ENCODE measurements at places on chromosomes 2 and 18.

- no peaks in the 10 kb centered on the region for H3K27me3 ChIP-seq
- DNase-seq, result no peak
- no peak overlapping the region for H3K4me3 ChIP-seq
- no peaks in the 10 kb centered on the region for H3K4me1 ChIP-seq
Measured at GRCh38 chr18:3873211-3873610, 423.2 kb downstream of the TGIF1 start.

GRCh38 chr2:231367178-231367577, 28.3 kb upstream of the B3GNT7 start:
- H3K27me3 ChIP-seq, result peaks cover 4% of the 10 kb centered on the region
- H3K4me3 ChIP-seq, result no peak overlapping the region

DNA sequence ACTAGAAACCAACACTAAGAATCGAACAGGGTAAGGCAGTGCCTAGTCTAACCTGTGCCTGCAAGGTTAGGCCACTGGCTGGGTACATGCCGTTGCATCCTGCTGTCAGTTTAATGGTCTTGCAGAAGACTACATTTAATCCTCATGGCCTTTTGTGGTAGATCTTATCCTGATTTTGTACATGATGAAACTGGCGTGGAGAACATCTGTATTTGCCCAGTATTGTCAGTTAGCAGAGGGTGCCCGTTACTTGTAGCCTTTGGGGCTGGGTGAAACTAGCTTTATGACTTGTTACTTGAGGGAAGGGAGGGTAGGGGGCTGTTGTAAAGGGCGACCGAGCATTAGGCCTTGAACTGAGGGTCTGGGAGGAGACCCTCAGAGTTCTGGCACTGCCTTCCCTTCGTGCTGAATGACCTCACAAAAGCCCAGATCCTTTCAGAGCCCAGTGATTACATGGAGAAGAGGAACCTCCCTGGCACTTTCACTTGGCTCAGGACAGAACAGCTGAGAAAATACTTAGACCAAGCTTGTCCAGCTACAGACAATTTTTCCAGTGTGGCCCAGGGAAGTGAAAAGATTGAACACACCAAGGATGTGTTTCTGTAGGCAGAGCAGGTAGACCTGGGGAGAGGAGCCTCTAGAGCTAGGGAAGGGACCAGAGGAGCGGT, 19.5 kb downstream of the SLC20A1 start:
- H3K27me3 ChIP-seq, result no peaks in the 10 kb centered on the region
- no peak overlapping the region for H3K4me3 ChIP-seq
- H3K27ac ChIP-seq, result no peak overlapping the region
- DNase-seq, result no peak

DNA sequence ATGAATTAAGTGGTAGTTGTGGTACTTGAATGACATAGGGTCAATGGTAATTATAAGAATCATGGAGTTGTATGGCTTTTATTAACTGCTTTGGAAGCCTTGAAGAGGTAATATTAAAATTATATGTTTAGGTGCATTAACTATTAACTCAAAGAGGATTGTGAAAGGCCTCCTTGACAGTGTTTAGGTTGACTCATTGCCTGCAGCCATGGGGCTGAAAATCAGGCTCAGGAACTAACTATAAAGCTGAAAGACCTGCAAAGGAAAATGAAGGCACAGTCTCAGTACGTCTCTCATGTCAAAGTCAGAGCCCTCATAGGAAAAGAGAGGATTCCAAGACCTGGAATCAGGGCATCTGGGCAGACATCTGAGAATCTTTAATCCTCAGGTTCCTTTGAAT, 31.0 kb downstream of the CACNB4 start:
- DNase-seq, result no peak
- peaks cover 2% of the 10 kb centered on the region for H3K27me3 ChIP-seq
- H3K4me1 ChIP-seq, result no peaks in the 10 kb centered on the region
- H3K4me3 ChIP-seq, result no peak overlapping the region
- H3K27ac ChIP-seq, result no peak overlapping the region

DNA sequence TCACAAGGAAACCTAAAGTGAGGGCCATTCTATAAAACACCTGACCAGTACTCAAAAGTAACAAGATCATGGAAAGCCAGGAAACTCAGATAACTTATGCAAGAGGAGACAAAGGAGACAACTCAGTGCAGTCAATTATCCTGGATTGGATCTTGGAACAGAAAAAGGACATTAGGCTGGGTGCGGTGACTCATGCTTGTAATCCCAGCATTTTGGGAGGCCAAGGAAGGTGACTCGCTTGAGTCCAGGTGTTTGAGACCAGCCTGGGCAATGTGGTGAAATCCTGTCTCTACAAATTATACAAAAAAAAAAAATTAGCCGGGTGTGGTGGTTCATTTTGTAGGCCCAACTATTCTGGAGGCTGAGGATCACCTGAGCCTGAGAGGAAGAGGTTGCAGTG, 424.5 kb upstream of the SPRED2 start:
- H3K4me3 ChIP-seq, result no peak overlapping the region
- DNase-seq, result no peak
- H3K27ac ChIP-seq, result no peak overlapping the region

DNA sequence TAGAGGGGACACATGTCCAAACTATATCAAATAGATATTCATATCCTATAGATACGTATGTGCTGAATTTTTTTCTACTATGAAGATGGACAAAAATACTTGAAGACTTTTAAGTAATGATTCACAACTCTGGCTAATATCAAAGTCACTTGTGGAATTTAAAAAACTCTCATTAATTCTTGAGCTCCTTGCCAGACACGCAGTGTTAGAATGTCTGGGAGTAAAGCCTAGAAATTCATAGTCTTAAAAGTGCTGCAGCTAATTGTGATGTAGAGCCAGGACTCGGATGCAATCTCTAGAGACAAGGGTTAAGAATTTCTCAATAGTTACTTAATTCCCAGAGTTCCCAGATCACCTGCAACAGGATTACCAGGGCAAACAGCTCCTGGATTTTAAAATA, 107.4 kb downstream of the ARL6IP6 start:
- no peaks in the 10 kb centered on the region for H3K4me1 ChIP-seq
- no peak overlapping the region for H3K4me3 ChIP-seq

DNA sequence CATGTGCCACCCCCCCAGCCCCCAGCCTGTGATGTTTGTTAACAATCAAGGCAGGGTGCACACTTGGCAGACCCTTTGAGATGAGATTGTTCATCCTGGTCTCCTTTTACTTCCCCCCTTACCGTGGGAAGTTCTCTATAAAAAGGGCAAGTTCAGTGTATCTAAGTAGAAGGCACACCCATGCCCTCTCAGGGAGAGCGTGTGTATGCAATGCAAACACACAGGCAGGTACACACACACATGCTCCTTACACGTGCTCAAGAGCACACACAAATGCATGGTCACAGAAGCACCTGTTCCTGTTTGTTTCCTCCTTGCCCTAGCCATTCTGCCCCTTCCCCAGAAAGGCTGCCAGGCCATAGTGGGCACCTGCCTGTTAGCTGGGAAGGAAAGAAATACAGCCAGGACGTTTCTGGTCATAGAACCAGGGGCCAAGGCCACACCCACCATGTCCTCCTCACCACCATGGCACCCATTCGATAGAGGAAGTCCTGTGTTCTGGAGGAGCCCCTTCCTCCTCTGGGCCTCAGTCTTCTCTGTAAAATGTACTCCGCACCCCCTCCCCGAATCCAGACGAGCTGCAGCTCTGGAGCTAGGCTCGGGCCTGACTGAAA, 3.1 kb downstream of the ATOH8 start:
- H3K4me1 ChIP-seq, result peaks cover 32% of the 10 kb centered on the region
- no peak overlapping the region for H3K4me3 ChIP-seq
- no peaks in the 10 kb centered on the region for H3K27me3 ChIP-seq
- no peak for DNase-seq

- peaks cover 5% of the 10 kb centered on the region for H3K36me3 ChIP-seq
- DNase-seq, result no peak
- no peak overlapping the region for H3K4me3 ChIP-seq
Measured at GRCh38 chr18:57640749-57641148, 19.1 kb upstream of the NARS1 start.

GRCh38 chr2:96146153-96146880, 1.1 kb upstream of the DUSP2 start:
- H3K27me3 ChIP-seq, result no peaks in the 10 kb centered on the region
- H3K27ac ChIP-seq, result peak overlapping the region; percentile 95
- H3K36me3 ChIP-seq, result peaks cover 16% of the 10 kb centered on the region

DNA sequence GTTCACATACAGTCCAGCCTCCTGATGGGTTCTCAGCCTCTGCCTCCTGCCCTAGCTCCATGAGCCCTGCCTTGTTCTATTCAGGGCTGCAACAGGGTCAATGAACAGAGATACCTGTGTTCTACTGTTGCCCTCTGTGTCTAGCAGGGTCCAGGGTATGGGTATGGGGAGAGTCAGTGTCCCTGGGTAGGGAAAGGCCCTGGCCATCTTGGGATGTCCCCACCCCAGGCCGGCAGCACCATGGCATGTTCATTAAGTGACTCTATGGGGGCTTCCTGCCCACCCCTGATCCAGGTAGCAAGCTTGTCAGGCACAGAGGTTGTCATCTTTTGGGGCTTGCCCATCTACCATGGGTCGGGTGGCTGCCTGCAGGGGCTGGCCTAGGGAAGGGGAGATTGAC, 13.5 kb downstream of the PDE11A start:
- DNase-seq, result no peak
- no peaks in the 10 kb centered on the region for H3K36me3 ChIP-seq
- H3K4me1 ChIP-seq, result no peaks in the 10 kb centered on the region
- peaks cover 3% of the 10 kb centered on the region for H3K27me3 ChIP-seq
- H3K27ac ChIP-seq, result no peak overlapping the region

- peaks cover 7% of the 10 kb centered on the region for H3K27me3 ChIP-seq
- no peaks in the 10 kb centered on the region for H3K36me3 ChIP-seq
- peak overlapping the region; percentile 68 for H3K4me3 ChIP-seq
Measured at GRCh38 chr2:238289574-238289973, 1.2 kb upstream of the PER2 start.

DNA sequence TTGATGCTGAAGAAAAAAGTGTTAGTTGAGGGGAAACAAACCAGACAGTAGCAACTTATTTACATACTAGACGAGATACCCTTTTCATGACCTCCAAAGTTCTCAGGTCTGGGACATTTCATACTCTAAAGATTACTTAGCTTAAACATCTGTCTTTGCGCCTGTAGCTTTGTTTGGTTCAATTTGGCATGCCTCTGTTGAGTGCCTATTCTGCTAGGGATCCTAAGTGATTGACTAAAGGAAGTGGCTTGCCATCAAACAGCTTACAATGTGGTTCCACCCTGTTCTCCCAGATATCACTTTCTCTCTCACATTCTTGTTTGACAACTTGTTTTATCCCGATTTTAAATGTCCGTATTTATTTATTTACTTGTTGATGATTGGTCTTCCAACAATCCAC, 488.8 kb downstream of the PARD3B start:
- H3K4me3 ChIP-seq, result no peak overlapping the region
- no peak for DNase-seq
- H3K36me3 ChIP-seq, result no peaks in the 10 kb centered on the region

- no peak for DNase-seq
- no peaks in the 10 kb centered on the region for H3K4me1 ChIP-seq
- no peak overlapping the region for H3K4me3 ChIP-seq
- H3K27me3 ChIP-seq, result no peaks in the 10 kb centered on the region
- no peaks in the 10 kb centered on the region for H3K36me3 ChIP-seq
Measured at GRCh38 chr2:40192864-40193669, 258.8 kb downstream of the SLC8A1 start.

GRCh38 chr2:53842891-53843290, 16.9 kb downstream of the GPR75 start:
- H3K36me3 ChIP-seq, result no peaks in the 10 kb centered on the region
- no peaks in the 10 kb centered on the region for H3K4me1 ChIP-seq
- H3K27me3 ChIP-seq, result no peaks in the 10 kb centered on the region
- no peak overlapping the region for H3K27ac ChIP-seq

DNA sequence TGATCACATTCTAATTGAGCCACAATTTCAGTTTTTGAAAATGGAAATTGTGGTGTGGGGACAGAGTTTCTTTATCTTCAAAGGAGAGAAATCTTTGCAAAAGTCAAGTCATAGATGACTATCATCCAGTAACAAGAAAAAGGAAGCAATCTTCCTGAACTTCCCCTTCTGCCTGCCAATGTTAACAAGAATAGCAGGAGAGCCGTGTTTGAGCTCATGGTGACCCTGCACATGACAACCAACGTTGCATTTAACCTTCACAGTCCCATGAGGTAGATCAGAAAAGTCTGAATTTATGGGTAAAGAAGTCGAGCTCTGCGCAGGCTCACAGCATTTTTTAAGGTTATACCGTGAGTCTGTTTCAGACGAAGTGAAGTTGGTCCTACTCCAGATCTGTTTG, 454.9 kb downstream of the LPIN1 start:
- no peak overlapping the region for H3K4me3 ChIP-seq
- no peak overlapping the region for H3K27ac ChIP-seq
- H3K27me3 ChIP-seq, result no peaks in the 10 kb centered on the region
- no peak for DNase-seq
- no peaks in the 10 kb centered on the region for H3K4me1 ChIP-seq

DNA sequence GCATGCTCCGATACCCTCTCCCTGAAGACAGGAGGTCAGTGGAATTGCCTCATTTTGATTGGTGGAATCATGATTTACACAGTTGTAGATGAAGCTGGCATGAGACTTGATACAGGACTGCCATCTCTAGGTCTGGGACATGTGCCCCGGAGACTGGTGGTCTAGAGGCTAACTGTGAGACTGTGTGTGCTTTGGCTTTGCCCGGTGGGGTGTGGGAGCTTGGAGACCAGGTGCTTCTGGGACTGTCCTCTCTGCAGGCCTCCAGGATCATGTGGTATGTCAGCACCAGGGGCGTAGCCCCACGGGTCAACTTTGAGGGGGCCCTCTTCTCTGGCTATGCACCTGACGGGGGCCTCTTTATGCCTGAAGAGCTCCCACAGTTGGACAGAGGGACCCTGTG, 2.7 kb downstream of the THNSL2 start:
- H3K36me3 ChIP-seq, result no peaks in the 10 kb centered on the region
- H3K27me3 ChIP-seq, result peaks cover 31% of the 10 kb centered on the region
- no peak for DNase-seq
- no peak overlapping the region for H3K27ac ChIP-seq
- peaks cover 12% of the 10 kb centered on the region for H3K4me1 ChIP-seq

DNA sequence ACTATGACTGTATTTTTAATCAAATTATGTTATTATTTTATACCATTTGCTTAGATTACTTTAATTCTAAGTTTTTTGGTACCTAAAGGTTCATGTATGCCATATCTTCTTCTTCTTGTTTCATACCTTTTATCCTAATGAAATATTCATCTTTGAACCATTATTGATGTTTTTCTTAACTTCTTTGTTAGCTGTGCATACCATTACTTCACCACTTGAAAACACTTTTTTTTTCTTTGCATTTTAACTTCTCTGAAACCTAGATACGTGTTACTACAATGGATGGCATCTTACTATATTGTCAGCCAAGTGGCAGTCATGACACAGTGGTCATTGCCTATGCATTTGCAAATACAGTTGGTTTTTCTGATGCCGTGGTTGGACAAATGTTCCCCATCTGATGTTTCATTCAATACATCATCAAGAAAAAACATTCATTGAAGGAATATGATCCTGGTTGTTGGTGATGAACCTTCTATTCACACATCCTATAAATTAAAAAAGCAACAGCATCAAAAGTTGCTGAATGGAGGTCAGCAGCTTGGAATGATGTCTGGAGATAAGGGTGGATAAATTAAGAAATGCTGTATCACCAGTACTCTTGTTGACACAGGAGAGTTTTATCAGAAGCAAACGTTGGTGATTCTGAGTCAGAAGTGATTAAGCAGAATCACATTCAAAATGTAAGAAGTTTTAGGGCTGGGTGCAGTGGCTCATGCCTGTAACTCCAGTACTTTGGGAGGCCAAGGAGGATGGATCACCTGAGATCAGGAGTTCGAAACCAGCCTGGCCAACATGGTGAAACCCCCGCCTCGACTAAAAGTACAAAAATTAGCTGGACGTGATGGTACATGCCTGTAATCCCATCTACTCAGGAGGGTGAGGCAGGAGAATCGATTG, 7.4 kb downstream of the IL36A start:
- no peak for DNase-seq
- no peak overlapping the region for H3K27ac ChIP-seq
- no peak overlapping the region for H3K4me3 ChIP-seq
- H3K36me3 ChIP-seq, result no peaks in the 10 kb centered on the region
- peaks cover 4% of the 10 kb centered on the region for H3K27me3 ChIP-seq
- peaks cover 7% of the 10 kb centered on the region for H3K4me1 ChIP-seq

All from T-cell (primary cell).